Stimulated activated CD8-positive, alpha-beta memory T cell treated with anti-CD3 and anti-CD28 coated beads, Interleukin-7, amount 100 ng/mL, for 24 hours (primary cell): ENCODE measurements at places on chromosomes 2 and 18.

DNA sequence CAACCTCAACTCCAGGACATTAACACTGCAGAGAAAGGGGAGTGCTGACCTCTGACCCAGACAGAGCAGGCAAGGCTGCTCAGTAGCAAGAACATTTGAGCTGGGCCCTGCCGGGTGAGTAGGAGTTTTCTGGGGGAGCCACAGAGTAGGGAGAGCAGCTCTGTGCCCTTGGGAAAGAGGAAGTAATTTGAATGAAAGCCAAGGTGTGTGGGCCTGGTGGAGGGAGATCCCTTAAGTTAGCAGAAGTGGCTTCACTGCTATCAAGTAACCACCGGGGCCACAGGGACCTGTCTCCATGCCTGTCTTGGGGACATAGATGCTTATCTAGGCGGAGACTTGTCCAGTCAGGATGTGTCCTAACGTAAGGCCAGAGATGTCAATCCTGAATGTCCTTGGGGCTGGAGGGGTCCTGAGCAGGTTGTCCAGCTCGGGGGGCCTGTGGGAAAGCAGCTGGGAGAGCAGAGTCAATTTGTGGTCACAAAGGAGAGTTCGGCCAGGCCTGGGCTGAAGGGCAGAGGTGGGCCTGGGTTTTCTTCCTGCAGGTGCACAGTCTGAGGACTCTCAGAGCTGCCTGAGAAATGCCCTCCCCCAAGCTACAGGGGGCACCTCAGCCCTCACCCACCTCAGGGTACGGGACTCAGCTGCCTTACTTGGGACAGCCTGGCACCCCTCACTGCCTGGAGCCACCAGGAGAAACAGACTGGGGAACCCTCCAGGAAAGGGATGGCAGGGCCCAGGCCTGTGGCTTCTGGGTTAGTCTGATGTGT, 15.0 kb upstream of the OTOF start:
- no peak for DNase-seq

DNA sequence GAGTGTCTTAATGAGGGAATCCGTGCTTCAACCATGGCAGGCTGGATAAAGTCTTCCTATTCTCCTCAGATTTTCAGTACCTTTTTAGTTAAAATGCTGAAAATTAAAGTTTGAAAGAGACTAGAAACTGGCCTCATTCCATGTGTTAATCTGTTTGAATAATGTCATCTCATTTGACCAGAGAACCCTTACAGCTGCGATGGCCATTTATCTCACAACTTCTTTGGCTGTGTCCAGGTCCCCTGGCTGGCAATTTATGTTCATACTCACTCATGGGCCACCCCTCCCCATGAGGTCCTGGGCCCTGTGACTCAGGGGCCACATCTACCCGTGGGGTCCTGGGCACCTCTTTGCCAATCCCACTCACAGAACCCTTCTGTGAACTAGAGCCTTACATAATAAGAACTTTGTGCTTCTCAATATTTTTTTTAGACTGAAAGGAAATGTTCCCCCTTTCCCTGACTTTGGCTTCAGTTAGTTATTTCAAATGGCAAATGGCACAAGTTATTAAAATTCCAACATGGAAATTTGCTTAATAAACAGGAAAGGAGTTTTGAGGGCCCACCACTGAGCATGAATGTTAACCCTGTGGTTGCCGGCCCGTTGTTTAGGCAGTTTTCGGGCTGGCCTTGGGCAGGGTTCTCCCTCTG, 134.6 kb downstream of the UXS1 start:
- no peak for DNase-seq

GRCh38 chr2:13021470-13021957, 304.8 kb downstream of the TRIB2 start:
- no peak for DNase-seq

- DNase-seq: no peak
Measured at GRCh38 chr18:22591222-22591621, 173.5 kb upstream of the CTAGE1 start.

DNA sequence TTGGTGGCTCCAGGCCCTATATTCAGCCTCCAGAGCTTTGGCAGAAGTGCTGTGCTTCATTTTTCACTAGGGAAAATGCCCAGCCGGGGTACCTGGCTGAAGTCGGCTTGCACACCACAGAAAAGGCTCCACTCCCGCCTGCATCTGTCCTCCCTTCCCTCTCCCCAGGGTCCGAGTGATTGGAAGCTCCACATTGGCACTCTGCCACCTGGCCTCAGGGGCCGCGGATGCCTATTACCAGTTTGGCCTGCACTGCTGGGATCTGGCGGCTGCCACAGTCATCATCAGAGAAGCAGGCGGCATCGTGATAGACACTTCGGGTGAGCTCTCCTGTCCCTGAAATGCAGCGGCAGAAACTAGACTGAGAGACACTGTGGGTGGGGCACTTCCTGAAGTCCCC, 47.4 kb downstream of the IMPA2 start:
- DNase-seq: no peak

DNA sequence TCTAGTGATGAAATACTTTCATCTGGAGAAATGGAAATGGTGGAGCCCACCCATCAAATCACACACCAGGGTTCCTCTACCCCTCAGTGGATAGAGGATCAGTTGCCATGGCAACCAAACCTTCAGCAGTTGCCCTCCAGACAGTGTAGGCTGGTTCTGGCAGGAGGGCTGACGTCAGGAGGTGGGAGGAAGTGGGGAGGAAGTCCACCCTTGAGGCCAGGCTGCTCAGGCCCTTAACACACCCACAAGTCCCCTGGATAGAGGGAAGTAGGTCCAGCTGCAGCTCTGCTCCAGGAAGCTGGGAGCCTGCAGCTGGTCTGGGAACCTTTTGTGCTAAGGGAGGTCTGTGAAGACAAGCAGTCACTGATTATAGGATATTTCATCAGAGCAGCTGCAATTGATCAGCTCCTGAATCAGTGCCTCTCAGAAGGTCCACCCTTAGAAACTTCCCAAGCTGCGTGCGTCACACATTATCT, 186.6 kb downstream of the MTX2 start:
- no peak for DNase-seq

DNA sequence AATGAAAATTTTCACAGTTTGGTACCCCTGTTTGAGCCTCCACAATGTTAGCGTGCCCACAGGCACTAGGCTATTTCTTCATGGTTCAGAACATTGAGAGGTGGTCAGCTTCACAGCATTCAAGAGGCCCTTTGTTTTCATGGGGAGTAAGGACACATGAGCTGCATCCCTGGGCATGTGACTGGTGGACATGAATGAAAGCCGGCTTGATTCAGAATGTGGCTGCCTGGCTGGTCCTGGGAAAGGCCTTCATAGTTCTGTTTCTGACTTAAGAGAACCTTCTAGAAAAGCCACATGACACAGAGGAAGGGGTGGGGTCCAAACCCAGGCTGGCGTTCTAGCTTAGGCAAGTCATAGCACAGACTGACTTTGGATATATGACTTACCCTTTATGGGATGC, 420.6 kb downstream of the CMPK2 start:
- no peak for DNase-seq

DNA sequence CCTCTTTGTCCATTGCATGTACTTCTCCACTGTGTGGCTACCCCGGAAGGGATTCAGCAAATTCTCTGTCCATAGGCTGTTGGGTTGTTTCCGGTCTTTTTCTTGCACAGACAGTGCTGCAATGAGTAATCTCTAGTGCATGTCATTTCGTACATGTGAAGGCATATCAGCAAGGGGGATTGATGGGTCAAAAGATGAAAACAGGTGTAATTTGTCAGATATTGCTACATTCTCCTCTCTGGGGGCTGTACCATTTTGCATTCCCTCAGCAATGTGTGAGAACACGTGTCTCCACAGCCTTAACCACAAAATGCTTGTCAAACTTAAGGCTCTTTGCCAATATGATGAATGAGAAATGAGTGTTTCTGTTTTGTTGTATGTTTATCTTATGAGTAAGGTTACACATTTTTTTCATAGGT, 60.5 kb downstream of the KLHL29 start:
- DNase-seq: no peak

DNA sequence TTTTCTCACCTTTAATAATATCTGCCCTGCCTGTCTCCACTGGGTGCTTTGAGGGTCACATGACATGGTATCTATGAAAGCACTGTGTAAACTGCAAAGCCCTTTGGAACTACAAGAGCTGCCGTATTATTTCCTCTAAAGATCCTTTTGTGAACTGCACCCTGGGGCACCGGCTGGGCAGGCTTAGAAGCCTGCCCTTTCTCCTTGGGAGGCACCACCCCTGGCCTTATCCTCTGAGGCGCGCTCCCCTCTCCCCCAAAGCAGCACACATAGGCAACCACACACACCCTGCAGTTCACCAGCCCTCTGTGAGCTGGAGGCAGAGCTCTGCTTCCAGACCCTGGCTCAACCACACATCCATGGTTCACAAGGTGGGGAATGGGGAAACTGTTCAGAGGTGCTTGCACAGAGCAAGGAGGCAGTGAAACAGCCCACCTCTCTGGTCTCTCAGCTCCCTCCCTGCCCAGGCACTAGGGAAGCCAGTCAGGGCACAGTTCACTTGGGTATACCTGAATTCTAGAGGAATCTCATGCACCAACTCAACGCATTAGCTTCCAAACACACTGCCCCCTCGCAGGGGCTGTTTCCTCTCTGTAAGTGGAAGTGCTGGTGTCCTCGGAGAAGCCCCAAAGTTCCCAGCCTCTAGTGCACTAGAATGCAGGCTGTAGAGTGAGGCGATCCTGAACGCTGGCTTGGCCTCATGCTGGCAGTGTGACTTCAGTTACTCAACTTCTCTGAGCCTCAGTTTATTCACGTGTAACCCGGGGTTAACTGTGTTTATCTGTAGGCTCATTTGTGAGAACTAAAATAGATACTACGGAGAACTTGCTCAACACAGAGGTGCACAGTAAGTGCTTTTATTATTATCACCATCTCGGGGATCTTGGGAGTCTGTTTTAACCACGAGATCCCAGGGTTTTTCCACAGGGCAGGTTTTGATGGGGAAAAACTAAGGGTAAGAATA, 11.0 kb downstream of the SIGLEC15 start:
- DNase-seq: no peak

DNA sequence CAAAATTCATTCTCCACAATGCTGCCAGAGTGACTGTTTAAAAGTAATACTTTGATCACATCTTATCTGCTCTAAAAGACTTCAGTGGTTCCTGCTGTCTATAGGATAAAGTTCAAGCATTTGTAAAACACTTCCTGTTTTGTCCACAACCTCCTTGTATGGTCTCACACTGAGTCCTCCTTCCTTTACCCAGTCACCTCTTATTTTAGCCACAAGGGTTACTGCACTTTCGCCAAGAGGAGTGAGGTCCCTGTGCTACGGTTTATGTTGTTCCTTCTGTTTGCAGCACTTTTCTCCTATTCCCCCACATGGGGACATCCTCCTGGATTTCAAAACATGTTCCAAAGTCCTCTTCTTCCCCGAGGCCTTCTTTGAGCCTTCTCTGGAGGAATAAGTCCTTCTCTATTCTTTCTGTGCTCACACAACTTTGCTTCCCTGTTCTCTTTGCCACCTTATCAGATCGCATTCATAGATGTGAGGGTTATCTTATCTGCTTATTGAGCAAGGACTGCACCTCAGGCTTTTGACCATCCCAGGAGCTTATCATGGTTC, 112.2 kb upstream of the NABP1 start:
- DNase-seq: no peak

GRCh38 chr2:133848111-133848649, 279.9 kb upstream of the NCKAP5 start:
- DNase-seq: no peak

- no peak for DNase-seq
Measured at GRCh38 chr2:213065583-213066442, 85.6 kb downstream of the IKZF2 start.

GRCh38 chr18:48923746-48924629, 26.8 kb downstream of the SMAD7 start:
- DNase-seq: no peak

GRCh38 chr2:52676056-52676455, 1091.5 kb upstream of the CHAC2 start:
- no peak for DNase-seq

- no peak for DNase-seq
Measured at GRCh38 chr2:142914507-142915313, 37.2 kb downstream of the KYNU start.

DNA sequence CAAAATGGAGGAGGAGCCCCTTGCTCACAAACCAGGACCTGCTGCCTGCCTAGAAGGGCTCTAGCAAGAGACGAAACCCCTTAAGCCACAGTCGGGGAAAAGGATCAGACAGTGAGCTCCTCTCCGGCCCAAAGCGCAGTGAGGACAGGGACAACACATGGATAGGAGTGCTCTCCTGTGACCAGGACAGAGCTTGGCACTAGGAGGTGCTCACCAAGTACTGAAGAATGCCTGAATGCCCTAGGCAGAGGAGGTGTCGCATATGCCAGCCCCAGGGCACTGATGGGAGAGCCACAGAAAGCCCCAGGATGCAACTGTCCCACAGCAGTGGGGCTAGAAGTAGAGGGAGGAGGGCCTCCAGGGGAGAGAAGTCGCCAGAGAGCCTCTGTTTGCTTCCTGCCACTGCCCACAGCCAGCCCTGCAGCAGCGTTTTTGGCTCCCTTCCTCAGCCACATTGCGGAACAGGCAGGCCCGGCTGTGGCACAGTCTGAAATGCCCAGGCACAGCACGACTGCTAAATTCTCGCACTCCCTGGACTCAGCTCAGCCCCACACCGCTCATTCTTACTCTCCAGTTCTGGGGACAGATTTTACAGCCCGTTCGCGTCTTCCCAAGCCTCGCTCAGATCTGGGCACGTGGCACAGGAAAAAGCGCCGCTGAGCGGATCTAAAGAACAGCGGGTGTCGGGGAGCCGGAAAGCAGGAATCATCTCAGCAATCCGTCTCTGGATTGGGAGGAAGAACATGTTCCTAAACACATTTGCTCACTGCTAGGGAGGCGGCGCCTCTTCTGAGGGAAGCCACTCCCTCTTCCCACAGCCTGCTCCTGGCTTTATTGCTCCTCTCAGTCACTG, 98.7 kb upstream of the POU3F3 start:
- no peak for DNase-seq

GRCh38 chr2:47815764-47816163, 32.8 kb downstream of the MSH6 start:
- no peak for DNase-seq

- no peak for DNase-seq
Measured at GRCh38 chr2:173716458-173717052, 248.6 kb downstream of the SP3 start.

DNA sequence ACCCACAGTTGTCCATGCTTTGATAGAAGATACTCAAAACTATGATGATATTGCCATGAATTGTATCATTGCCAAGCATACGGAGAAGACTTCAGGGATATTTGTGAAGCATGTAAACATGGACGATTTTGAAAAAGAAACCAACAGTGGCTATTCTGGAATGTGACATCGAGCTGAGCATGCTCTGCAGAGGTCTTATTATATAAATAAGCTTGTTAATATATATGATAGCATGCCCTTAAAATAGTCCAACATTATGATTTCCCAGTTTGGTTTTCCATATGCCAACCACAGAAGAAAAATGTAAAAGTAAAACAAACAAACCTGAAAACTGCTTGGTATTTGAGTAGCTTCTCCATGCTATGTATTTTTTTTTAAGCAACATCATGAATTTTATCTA, 159.1 kb downstream of the LNPK start:
- no peak for DNase-seq

- DNase-seq: no peak
Measured at GRCh38 chr2:118723394-118723793, 124.1 kb downstream of the EN1 start.

- DNase-seq: no peak
Measured at GRCh38 chr18:78425019-78425412, 554.6 kb upstream of the SALL3 start.

GRCh38 chr2:174788291-174788929, 24.1 kb upstream of the CHRNA1 start:
- DNase-seq: no peak
